ENCODE measurements at places on chromosomes 4 and X. TPM values are rescaled to one million over a fixed set of nuclear protein-coding genes. Genes with fewer than 3 reads are reported as not detected.

GLUD2 gene
- 0.12 TPM for polyA plus RNA-seq

SYN1 gene
- not detected for polyA plus RNA-seq

USP51 gene
- 0.53 TPM for polyA plus RNA-seq

VAMP7 gene
- 42.4 TPM for polyA plus RNA-seq

GRID2 gene
- not detected for polyA plus RNA-seq

VSIG1 gene
- polyA plus RNA-seq, result not detected

DNA sequence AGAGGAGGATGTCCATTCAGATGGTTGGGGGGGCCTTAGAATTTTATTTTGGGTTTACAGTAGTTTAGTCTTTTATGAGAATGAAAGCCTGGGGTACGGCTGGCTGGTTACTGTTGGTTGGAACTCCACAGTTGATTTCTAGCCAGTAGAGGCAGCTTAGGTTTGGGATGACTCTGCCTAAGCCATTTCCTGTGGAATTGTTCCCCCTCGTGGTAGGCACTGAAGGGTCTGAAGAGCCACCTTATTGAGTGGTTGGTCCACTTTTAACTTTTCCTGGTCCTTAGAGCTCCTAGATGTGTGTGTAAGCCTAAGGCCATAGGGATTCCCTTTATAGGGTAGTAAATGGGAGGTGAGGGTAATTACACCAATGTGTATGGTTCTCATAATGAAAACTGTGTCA is 19.7 kb downstream of the SPIN3 start:
- no peak for DNase-seq

DNA sequence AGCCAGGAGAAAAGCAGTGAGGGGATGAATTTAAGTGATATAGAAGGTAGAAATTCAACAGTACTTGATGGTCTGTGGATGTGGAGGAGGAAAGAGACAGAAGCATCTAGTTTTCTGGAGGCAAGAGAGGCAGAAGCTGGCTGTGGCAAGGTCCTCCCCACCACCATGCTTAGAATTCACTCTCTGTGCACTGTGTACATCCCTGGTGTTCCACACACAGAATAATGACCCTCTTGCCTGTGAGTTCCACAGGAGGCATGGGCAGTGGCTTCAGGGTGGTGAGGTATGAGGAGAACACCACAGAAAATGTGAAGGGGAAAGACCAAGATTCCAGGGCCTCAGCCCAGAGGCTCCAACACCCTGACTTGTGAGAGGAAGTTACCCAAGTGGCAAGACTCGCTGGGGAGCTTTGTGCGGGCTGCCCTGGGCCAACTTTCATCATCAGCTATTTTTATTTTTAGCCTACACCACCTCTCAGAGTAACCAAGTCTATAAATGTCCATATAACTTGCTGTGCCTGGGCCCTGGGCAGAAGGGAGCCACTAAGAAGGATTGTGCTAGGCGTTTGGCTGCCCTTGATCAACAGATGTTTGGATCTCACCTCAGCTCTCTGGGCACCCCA is 7.8 kb upstream of the INTS6L start:
- no peak for DNase-seq

DNA sequence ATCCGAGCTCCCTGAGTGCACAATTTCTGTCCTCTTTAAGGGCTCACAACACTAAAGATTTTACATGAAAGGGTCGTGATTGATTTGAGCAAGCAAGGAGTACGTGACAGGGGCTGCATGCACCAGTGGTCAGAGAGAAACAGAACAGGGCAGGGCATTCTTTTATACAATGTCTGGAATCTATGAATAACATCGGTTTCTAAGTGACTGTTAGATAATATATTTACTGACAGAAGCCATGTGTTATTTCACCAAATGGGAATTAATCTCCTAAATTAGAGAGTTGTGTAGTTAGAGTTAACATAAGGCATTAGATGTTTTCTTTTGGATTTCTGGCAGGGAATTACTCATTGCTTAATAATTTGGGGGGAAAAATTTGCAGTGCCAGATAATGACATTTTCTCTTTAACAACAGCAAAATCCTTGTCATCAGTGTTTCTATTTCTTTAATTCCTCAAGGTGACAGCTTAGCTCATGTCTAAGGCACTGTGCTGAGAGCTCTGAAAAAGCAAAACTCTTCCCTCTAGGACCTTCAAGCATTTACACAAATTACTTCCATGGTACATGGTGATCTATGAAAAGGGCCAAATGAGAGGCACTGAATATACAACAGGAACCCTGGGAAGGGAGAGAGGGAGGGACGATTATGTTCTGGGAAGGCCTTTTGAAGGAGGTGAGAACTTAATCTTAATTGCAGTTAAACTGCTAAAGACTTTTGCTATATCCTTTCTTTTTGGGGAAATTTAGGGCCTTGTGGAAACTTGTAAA is 145.0 kb downstream of the RTL3 start:
- no peak for DNase-seq

DNA sequence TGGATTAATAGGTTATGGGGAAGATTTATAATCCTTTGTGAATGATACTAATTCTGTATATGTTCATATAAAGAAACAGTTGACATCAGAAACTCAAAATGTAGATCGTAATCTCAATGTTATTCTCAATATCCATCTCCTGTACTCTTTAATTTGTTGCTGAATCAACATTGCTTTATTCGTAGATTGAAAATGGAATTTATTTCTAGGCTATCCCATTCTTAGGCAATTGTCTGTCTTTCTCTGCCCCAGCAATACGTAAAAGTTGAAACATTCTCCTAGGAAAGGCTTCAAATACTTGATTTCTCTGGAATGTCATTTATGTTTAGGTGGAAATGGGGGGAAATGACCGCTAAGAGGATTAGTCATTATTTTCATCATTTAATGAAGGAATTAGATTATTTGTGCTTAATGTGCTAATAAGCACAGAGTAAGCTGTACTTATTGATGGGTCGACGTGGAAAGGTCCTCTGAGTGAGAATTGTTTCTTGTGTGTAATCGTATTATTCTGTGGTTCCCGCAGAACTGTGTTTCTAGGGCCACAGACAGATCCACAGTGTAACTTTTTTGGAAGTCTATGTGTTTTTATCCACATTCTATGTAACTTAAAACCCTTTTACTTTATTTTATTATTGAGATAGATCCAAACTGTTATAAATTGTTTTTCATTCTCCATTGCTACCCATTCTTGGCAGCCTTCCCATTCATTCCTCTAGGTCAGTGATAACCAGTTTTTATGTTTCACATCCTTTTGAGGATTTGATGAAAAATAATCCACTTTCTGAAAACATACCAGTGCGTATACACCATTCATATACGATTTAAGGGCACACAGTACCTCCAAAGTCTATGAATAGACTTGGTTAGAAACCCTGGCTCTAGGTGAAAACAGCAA is 262.9 kb downstream of the ARHGAP10 start:
- DNase-seq, result no peak

DNA sequence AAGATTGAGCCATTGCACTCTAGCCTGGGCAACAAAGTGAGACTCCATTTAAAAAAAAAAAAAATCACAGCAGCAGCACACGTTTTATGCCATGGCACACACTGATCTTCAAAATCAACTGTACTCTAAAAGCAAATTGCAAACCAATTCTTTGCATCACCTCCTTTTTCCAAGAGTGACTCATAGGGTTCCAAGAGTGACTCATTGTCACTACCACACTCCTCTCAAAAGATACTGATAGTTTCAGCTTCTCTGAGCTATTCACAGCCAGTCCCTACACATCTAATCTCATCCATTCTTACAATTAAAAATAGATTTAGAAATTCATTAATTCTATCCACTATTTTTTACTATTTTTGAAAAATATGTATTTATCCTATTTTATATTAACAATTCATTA is 1494.9 kb upstream of the AGA start:
- DNase-seq, result no peak

GRCh38 chr4:160825644-160826338 is 1338.0 kb downstream of the FSTL5 start:
- DNase-seq, result no peak

DNA sequence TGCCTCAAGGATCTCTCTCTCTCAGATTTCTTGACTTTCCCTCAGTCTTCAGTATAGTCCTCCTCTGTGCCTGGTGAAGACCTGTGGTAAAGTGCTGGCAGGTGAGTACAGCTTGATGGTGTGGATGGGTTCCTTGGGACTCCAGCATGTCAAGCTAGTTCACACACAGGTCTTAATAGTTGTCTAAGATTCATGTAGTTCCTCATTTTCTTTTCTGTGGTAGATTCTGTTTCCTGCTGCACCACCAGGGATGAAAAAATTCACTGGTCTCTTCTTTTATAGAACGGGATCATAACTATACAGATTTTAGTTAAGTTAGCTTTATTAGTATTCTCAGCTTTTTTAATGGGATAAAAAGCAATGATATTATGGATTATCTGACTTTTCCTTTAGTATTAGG is 32.5 kb upstream of the PAQR3 start:
- no peak for DNase-seq

GRCh38 chr4:73470728-73471127 is 10.8 kb upstream of the AFM start:
- DNase-seq, result no peak

DNA sequence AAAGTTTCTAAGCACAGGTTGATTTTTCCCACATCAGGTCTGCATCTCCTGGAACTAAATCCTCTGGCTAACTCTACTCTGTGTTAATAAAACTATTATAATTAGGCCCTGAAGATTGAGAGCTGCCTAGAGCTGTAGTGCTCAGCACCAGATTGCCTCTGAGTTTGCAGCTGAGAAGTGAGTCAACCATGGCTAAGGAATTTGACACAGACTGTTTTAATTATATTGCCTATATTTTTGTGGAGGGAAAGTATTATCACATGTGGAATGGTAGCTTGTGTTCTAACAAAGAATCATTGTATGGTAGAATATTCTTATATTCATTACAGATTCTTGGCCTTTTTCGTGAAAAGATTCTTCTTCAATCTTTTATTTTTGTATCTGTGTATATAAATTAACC is 1907.6 kb upstream of the TENM3 start:
- DNase-seq, result no peak

GRCh38 chr4:155025762-155026457 is 182.5 kb upstream of the NPY2R start:
- no peak for DNase-seq

DNA sequence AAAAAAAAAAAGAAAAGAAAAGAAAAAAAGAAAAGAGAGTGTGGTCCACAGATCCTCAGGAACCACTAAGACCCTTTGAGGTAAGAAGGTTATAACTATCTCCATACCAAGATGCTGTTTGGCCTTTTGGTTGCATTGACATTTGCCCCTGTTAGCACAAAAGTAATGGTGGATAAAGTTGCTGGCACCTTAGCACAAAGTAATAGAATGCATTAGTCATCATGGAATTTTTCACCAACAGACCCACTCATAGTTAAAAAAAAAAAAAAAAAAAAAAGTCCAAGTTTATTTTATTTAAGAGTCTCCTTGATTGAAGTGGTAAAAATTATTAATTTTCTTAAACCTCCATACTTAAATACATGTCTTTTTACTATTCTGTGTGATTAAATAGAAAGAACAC is 78.4 kb upstream of the RBPJ start:
- DNase-seq, result no peak

DNA sequence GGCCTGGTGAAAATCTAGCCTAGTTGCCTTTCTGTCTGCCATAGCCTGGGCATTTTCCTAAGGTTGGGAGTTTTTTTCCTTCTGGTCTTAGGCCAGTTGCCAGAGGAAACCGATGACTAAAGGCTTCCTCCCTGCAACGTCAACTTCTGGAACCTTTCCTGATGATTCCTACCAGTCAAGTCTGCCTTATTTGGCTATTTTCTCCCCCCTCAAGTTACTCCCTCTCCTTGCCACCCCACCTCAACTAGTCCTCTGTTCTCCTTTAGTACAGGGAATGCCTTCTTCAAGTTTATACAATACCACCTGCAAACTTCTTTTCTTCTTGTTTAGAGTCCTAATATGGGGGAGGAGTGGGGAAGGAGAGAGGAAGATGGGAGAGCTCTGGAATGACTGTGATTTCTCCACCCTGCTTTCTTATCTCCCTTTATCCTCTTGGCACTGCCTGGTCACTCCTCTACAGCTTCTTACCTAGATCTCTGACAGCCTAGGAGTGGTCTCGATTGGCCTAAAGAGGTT is 10.6 kb downstream of the MSN start:
- DNase-seq, result no peak

DNA sequence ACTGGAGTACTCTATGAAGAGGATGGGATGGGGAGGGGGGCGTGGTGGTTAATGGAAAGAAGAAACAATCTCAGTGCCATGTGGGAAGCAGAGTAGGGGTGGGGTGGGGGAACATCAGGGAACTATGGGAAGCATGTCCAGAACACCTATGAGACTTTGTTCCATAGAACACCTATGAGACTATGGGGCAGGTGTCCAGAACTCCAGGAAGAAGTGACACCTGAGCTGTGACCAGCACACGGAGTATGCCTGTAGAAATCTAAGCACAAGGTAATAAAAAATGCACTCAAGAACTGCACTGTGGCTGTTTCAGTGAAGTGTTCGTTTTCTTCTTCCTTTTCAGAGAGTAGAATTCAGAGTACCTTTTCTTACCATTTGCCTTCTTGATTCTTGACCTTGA is 704.8 kb upstream of the TENM3 start:
- no peak for DNase-seq

GRCh38 chrX:53605004-53605403 is 81.5 kb downstream of the HUWE1 start:
- DNase-seq, result no peak

- no peak for DNase-seq
Observed at GRCh38 chrX:101659601-101660063, at the start of gene ARMCX2. TSS of gene ARMCX2 (minus strand) at chrX:101659850. CDS start at chrX:101657588, 2,262 bp downstream.

DNA sequence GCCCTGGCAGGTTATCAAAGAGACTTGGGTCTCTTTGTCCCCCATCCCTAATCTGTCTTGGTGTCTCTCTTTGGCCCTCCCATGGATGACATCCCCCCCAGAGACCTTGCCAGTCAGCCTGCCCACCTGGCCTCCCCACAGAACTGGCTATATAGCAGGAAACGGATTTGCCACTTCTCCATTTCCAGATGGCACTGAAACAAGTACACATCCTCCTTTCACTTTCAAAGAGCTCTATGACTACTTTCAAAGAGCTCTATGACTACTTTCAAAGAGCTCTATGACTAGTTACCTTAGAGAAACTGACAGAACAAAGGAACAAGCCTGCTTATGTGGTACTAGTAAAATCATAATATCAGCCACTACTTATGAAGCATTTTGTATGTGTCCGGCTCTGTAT is 175.3 kb downstream of the MAML3 start:
- DNase-seq, result peak; percentile 75

GRCh38 chrX:21978346-21978745 is 37.8 kb downstream of the SMS start:
- DNase-seq, result no peak

GRCh38 chr4:121655320-121656268 is 41.2 kb downstream of the ANXA5 start:
- no peak for DNase-seq

- DNase-seq, result no peak
Observed at GRCh38 chrX:18931972-18932371, 51.9 kb downstream of the PHKA2 start.

- DNase-seq, result no peak
Observed at GRCh38 chrX:115913575-115913974, 257.0 kb upstream of the AGTR2 start.

GRCh38 chr4:71268166-71268565 is 70.7 kb upstream of the SLC4A4 start:
- DNase-seq, result no peak

Measured in GM12878 (cell line).